Activated B cell treated with CpG ODN at 0.5 μM for 24 hours (primary cell): ENCODE measurements at places on chromosomes 5 and 9.

- no peak for DNase-seq
- no peaks in the 10 kb centered on the region for H3K27me3 ChIP-seq
- peaks cover 14% of the 10 kb centered on the region for H3K36me3 ChIP-seq
Measured at GRCh38 chr5:103120607-103121200, 603 bp downstream of the PPIP5K2 start.

DNA sequence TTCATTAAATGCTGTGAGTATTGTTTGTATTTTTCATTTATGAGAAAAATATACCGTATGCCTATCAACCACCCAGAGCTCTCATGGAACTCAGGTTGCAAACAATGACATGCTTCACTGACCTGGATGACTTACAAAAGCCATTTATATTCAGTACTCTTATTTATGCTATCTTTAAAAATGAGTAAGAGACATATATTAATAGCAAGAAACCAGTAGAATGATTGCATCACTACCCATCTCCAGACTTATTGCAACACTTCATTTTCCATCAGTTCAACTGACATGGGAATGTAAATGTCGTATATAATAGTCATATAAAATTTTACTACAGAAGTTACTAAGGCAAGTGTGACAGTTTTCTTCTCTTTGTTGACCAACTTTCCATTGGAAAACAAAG is 69.1 kb downstream of the OTP start:
- H3K4me3 ChIP-seq, result no peak overlapping the region
- H3K27me3 ChIP-seq, result peaks cover 19% of the 10 kb centered on the region
- no peak overlapping the region for H3K27ac ChIP-seq
- H3K36me3 ChIP-seq, result no peaks in the 10 kb centered on the region
- no peak for DNase-seq
- H3K4me1 ChIP-seq, result no peaks in the 10 kb centered on the region

DNA sequence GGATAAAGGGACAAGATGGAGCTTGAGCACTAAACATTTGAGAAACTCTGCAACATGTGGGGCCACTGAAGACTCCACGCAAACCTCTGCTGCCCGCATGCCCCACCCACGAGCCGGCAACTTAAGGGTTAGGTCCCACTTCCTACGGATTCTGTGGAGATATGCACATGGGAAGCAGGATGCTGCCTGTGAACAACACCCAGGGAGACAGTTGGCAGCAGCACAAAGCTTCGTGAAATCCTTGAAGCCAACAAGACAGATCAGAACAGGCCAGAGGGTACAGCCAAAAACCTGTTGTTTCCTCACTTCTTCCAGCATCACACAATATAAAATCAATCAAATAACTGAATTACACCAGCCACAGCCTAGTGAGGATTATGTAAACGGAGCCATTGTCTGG is 270.4 kb downstream of the ENC1 start:
- H3K4me3 ChIP-seq, result no peak overlapping the region
- no peaks in the 10 kb centered on the region for H3K36me3 ChIP-seq
- H3K27me3 ChIP-seq, result peaks cover 5% of the 10 kb centered on the region
- H3K4me1 ChIP-seq, result no peaks in the 10 kb centered on the region
- DNase-seq, result no peak
- H3K27ac ChIP-seq, result no peak overlapping the region

- H3K27ac ChIP-seq, result no peak overlapping the region
- no peak for DNase-seq
- H3K36me3 ChIP-seq, result no peaks in the 10 kb centered on the region
- peaks cover 15% of the 10 kb centered on the region for H3K4me1 ChIP-seq
- H3K4me3 ChIP-seq, result peak overlapping the region; percentile 19
- H3K27me3 ChIP-seq, result peaks cover 51% of the 10 kb centered on the region
Measured at GRCh38 chr5:147454996-147455677, 54.7 kb downstream of the DPYSL3 start.

DNA sequence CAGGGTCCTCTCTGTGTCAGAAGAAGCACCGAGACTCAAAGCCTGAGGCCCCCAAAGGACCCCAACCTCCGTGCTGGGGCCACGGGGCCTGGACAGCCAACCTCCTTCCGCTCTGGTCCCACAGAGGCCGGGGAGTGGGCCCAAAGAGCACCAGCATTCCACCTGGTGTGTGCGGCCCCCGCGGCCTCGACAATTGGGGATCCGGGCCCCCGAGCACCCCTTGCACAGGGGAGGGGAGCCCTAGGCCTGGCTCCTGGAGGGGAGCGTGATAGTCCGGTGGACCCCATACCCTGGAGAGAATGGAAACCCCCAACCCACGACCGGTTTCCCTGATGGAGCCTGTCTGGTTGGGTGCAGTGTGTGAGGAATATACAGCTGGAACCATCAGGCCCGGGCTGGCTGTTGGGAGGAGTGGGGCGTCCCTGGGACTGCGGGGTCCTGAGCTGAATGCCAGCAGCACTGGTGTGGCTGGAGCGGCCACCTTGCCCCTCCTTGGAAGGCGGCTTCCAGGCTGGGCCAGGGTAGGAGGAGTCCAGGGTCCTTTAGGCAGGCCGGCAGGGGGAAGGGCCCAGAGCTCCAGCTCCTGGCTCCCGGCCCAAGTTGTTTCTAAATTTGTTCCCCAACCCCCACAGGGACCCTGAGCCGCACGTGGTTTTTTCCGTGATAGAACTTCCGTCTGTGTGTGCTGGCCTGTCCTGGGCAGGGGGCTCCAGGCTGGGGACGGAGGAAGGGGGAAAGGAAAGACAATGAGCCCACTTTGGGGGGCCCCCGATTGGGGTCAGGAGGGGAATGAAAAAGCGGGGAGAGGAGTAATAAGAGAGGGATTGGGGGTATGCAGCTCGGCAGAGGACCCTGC is 825 bp upstream of the TOR4A start:
- no peak for DNase-seq
- peak overlapping the region; percentile 85 for H3K4me3 ChIP-seq
- no peaks in the 10 kb centered on the region for H3K27me3 ChIP-seq
- H3K36me3 ChIP-seq, result peaks cover 4% of the 10 kb centered on the region
- peak overlapping the region; percentile 93 for H3K27ac ChIP-seq

DNA sequence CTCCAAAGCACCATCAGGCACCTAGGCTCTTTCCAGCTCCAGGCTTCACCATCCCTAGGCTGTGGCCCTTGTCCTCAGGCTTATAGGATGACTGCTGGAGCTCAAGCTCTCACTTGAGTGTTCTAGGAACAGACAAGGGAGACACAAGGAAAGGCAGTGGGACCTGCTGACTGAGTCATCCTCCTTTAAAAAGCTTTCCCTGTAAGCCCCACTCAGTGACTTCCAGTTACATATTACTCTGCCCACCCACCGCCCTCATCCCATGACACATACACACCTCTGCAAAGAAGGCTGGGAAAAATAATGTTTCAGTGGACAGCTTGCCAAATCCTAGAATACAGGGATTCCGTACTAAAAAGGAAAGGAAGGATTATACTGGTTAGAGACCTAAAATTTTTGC is 154.2 kb upstream of the ZNF366 start:
- peaks cover 6% of the 10 kb centered on the region for H3K27me3 ChIP-seq
- H3K4me1 ChIP-seq, result no peaks in the 10 kb centered on the region
- H3K4me3 ChIP-seq, result no peak overlapping the region
- no peaks in the 10 kb centered on the region for H3K36me3 ChIP-seq
- H3K27ac ChIP-seq, result no peak overlapping the region
- DNase-seq, result no peak

DNA sequence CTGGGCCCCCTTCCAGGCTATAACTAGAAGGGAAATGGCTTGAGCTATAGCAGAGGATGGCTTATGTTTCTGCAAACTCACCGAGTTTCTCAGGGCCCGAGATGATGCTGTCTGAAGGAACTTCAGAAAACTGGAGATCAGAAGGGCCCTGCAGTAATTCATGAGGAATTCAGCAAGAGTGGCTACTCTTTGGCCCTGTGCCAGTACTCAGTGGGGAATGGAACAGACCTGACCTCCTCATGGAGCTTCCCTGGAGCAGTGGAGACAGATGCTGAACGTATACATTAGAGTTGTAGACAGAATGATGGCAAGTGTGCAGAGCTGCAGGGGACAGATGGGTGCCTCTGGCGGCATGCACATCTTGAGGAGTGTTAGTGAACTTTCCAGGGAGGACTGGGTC is 17.3 kb upstream of the SMIM32 start:
- no peak overlapping the region for H3K27ac ChIP-seq
- H3K4me3 ChIP-seq, result no peak overlapping the region
- no peaks in the 10 kb centered on the region for H3K36me3 ChIP-seq
- H3K4me1 ChIP-seq, result no peaks in the 10 kb centered on the region
- DNase-seq, result no peak

DNA sequence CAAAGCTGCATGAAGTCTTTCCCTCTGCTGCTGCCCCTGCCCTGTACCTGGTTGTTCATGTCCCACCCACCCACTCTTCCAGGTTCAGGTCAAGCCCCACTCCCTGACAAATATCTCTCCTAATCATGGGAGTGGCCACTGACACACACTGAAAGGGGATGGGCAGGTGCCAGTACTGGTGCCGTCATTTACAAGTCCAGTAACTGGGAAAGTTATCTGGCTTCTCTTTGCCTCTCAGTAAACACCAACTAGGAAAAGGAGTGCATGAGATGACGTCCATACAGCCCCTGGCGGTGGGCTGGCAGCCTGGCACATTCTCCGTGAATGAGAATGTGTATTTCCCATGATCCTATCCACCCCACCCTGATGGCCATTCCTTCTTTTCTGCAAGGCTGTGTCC is 225.2 kb downstream of the FSTL4 start:
- no peak for DNase-seq
- H3K4me3 ChIP-seq, result no peak overlapping the region
- no peaks in the 10 kb centered on the region for H3K4me1 ChIP-seq
